ENCODE measurements at places on chromosomes 2 and 18.

DNA sequence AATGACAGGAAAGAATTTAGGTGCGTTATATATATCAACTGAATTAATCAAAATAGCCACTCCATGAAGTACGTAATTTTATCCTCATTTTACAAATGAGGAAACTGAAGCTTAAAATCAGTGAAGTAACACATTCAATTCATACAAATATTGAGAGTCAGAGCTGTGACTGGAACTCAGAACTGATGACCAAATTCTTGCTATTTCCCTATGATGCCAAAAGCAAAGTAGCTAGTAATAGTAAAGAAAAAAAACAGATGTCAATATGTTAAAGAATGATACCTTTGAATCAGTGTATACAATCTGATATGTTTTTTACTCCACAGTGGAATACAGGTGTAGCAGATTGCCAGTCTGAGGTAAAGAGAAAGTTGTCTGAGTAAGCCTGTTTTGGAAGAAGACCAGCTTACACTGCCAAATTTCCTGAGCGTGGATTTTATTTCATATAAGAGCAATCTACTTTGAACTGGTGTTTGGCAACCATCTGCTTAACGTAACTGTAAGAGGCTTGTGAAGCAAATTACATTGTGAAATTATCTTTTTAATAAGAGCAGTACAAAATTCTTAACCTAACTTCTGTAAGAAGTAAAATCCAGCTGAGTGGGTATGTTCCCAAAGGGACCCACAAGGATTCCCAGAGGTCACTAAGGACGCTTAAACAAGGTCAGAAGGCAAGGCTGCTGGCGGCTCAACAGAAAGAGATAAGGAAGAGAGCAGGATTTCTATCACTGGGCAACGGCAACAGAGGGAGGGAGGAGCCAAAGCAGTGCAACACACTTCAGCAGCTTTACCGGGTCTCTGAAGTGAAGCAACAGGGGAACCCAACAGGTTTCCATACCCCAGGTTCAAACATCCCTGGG lies 85.6 kb downstream of the IKZF2 start:
- DNase-seq = no peak

DNA sequence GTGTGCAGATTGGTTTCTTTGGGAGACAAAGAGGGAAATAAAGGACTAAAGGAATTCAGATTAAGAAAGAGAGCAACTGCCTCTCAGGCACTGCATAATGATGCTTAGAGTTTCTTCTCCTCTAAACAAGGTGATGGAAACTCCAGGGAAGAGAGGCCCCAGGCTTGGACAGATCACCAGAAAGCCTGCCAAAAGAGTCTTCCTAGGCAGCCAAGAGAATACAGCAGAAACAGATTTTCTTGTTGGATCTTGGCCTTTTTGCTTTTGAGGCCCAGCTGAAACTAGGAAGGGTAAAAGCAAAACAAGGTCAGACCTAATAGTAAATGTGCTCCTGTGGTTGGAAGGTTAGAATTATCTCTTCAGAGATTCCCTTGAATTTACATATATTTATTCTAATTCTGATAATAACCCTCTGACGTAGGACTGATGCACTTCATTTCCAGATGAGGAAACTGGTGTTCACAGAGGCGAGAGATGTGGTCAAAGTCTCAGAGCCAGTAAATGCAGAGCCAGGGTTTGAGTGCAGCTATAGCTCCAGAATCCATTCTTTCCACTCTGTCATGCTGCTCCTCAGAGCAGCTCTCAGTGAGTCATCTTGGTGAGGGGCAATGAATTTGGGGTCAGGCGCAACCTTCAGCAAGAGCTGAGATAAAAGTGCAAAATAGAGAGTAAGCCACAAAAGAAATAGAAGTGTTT lies 142.3 kb upstream of the FBXO11 start:
- DNase-seq = no peak

DNA sequence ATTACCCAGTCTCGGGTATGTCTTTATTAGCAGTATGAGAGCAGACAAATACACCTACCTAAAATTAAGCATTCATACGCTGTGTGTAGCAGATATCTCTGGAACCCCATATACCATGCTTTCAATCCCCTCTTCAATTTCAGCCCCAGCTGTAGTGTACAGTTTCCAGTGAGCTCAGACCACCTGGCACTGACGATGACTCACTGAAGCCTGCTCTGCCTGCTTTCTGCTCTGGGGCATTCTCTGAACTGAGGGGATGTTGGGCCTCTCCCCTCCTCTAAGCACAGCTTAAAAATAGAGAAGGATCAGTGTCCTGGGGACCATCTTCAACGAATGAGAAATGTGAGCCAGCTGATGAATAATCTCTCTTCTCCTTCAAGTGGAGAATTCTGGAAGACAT lies 8.7 kb upstream of the CCL20 start:
- no peak for DNase-seq

DNA sequence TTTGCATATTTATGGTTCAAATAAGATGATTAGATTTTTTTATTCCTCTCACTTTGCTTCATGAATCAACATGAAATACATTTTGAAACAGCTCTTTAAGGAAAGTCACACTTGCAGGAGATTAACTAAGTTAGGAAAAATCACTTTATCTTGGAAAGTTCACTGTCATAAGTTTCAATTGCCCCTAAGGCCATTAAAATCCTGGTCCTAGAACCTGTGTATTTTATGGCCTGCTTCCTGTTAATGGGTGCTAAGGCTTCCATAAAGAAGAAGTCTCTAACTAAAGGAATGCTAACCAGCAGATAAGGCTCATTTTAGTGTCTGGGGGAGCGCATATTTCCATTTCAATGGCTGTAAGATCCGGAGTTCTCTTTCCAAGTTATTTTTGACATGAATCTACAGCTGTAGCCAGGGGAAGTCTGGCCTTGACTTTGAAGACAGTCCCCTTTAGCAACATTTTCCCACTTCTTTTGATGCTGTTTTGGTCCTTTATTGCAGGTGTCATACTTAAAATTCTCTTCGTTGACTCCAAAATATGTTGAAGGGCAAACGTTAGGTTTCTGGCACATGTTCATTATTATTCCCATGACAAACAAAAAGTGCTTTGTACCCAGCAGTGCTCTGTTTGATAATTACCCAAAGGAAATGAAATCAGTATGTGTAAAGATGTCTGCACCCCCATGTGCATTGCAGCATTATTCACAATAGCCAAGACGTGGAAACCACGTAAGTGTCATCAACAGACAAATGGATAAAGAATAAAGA lies 34.4 kb upstream of the SH3BP4 start:
- DNase-seq = no peak

DNA sequence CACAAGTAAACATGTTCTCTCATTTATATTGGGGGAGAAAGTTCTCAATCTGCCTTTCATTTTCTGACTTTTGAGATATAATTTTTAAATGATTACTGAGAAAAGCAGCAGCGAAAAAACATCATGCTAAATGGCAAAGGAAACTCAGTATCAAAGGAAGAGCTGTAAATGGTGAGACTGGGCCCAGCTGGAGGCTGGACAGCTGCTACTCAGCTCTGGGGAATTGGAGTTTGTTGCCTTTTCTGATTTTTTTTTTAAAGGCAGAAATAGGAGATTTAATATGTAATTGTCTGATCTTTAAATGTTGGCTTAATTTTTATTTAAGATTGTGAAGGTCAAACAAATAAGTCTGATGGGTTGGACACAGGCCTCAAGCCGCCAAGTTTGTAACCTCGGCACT lies 137.1 kb upstream of the TACR1 start:
- no peak for DNase-seq

DNA sequence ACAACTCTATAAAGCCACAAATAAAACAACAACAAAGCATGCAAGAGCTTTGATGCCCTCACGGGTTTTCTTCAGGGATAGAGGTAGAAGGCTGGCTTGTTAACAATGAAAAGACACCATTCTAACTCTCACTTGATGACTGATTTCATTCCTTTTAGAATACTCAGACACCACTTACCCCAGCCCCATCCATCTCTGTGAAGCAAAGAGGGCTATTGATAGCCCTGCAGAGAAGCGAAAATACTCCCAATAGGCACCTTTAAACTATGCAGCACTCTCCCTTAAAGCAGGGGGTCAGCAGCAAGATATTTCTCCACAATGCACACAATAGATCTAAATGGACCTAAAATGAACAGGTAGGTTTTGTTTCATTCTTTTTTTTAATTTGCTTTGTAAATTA lies 35.1 kb downstream of the ZNF385B start:
- no peak for DNase-seq

DNA sequence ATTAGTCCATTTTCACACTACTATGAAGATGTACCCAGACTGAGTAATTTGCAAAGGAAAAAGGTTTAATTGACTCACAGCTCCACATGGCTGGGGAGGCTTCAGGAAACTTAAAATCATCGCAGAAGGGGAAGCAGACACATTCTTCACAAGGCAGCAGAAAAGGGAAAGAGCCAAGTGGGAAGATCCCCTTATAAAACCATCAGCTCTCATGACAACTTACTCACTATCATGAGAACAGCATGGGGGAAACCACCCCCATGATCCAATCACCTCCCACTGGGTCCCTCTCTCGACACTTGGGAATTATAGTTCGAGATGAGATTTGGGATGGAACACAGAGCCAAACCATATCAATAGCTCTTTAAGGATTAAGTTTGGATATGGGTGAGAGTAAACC lies 246.1 kb upstream of the CYRIA start:
- DNase-seq = no peak

- DNase-seq = no peak
Observed at GRCh38 chr2:26268213-26268612, 23.5 kb downstream of the HADHB start.

GRCh38 chr2:74006459-74006858 lies 21.7 kb downstream of the TET3 start:
- no peak for DNase-seq

DNA sequence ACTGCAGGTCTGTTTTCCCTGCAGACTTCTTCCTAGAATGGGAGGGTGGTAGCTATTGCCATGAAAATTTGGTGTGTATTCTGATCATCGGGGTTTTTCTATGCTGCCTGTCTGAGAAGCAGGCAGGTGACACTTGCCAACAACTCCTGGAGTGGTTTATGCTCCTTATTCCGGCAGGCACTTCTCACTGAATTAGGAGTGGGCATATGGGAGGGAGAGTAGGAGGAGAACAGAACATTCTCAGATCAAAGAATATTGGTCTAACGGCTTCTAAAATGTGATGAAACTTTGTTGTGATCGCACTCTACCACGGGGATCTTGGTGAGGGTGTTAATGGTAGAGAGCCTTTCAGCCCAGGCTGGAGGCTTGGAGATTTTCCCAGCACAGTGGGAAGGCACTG lies 480.8 kb downstream of the PLCL1 start:
- no peak for DNase-seq

GRCh38 chr2:235384624-235385023 lies 109.2 kb upstream of the AGAP1 start:
- no peak for DNase-seq

DNA sequence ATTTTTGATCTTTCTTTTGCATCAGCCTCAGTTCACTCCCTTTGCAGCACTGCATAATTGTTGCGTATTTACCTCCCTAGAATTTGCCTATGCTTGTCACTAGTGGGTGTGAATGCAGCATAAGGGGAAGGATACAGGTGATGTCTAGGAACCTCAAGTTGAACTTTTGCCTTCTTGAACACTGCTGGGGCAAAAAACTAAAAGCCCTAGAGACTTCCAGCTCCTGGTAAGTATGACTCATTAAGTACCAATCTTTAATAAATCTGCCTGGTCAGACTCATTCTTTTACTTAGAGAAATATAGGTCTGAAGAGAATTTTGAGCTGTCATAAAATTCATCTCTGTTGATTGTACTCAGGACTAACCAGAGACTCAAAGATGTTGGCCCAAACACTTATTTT lies 547.3 kb upstream of the FANCL start:
- DNase-seq = no peak

DNA sequence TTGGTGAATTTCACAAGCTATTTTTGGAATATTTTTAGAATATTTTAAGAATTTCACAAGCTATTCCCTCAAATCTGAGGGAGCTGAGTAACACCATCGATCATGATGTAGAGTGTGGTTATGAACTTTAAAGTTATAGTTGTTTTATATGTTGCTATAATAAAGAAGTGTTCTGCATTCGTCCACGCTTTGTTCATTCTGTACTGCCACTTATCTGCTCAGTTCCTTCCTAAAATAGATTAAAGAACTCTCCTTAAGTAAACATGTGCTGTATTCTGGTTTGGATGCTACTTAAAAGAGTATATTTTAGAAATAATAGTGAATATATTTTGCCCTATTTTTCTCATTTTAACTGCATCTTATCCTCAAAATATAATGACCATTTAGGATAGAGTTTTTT lies 15.9 kb downstream of the TYMS start:
- no peak for DNase-seq

GRCh38 chr2:239440511-239440959 lies 39.7 kb upstream of the HDAC4 start:
- no peak for DNase-seq

DNA sequence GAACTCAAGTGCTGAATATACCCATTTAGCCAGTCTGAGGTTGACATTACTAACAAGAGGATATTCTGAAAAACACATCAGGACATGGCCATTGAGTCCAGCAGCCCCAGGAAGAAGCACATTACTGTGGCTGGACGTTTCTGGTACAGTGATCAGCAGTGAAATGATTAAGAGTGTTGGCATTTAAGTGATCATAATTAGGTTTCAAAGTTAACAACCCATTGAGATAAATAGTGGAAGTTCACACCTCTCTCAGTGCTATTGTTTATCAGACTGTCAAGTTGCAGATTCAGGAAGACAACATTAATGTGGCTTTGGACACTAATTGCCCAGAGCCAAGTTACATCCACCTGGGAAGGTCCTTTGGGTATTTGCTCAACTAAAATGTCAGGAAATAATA lies 139.5 kb upstream of the GAREM1 start:
- DNase-seq = no peak

- DNase-seq = no peak
Observed at GRCh38 chr2:202023198-202023903, 10.3 kb upstream of the FZD7 start.

DNA sequence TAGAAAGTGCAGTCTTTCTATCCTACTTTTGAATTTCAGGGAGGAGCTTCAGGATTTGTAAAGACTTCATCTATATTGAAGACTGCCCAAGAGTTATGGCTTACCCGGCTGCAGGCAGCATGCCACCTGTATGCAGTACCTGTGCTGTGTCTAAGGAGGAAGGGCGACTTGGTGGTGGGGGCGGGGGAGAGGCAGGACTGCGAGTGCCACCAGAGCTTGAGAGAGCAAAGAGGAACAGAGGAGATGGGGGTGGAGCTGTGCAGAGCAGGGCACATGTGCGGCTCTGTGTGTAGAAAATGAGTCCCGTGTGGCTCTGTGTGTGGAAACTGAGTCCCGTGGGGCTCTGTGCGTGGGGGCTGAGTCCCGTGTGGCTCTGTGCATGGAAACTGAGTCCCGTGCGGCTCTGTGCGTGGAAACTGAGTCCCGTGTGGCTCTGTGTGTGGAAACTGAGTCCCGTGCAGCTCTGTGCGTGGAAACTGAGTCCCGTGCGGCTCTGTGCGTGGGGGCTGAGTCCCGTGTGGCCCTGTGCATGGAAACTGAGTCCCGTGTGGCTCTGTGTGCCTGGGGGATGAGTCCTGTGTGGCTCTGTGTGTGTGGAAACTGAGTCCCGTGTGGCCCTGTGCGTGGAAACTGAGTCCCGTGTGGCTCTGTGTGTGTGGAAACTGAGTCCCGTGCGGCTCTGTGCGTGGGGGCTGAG lies 43.2 kb downstream of the LDLRAD4 start:
- no peak for DNase-seq

- DNase-seq = no peak
Observed at GRCh38 chr2:175824243-175824642, 177.8 kb downstream of the LNPK start.

GRCh38 chr2:171345971-171346722 lies 87.6 kb downstream of the METTL8 start:
- DNase-seq = no peak

Measured in GDM1 (cell line).